GM23248 (cell line): ENCODE measurements at places on chromosomes 7 and 10. TPM values are rescaled to one million over a fixed set of nuclear protein-coding genes. Genes with fewer than 3 reads are reported as not detected.
A peak's percentile ranks its signal among the peaks of the same experiment; 100 is the strongest.

GRCh38 chr7:85021101-85021704 lies 165.7 kb downstream of the SEMA3D start:
- peak; percentile 55 for DNase-seq

- DNase-seq: peak; percentile 69
Measured at GRCh38 chr10:126147866-126148587, 240.2 kb downstream of the ADAM12 start.

- peak; percentile 36 for DNase-seq
Measured at GRCh38 chr7:105799677-105800076, 76.7 kb downstream of the ATXN7L1 start.

DNA sequence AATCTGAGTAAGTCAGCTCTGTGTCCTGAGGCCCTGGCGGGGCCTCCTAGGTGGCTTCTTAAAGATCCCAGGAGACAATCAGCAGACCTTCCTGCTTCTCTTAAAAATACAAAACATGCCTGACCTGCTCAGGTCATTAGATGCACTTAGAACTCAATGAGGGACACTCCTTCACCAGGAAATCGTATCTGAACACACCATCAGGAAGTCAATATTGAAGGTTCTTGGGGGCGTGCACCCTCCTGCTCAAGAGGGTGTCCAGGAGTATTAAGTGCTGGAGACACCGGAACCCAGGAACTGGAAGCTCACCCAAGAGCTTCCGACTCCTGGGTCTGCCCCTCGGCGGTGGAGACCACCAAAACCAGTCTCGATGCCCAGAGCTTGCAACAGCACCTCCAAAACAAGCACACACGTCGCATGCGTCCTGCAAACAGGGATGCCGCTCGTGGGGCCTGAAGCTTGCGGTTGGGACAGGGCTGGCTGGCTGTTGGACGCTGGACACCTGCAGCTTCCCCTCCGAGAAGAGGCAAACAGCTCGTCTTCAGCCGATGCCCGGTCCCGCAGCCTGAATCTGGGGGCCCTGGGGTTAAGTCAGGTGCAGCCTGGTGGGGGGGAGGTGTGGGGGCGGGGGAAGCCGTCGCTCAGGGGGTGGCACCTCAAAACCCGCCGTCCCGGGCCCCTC lies 803 bp downstream of the RAPGEF5 start:
- DNase-seq: peak; percentile 7

DNA sequence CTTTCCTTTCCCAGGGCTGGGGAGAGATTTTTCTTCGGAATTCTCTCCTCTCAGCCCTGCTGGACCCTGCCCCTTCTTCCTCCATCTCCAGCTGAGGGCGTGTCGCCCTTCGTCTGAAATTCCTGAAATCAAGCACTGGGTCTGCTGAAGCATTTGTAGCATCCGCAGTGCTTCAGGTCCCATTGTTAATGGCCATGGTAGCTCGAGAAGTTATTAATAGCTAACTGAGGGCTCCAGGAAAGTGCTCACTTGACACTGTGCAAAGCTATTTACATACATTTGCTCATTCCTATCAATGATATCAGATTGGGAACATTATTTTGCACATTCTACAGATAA lies 515 bp downstream of the FAM149B1 start:
- no peak for DNase-seq

DNA sequence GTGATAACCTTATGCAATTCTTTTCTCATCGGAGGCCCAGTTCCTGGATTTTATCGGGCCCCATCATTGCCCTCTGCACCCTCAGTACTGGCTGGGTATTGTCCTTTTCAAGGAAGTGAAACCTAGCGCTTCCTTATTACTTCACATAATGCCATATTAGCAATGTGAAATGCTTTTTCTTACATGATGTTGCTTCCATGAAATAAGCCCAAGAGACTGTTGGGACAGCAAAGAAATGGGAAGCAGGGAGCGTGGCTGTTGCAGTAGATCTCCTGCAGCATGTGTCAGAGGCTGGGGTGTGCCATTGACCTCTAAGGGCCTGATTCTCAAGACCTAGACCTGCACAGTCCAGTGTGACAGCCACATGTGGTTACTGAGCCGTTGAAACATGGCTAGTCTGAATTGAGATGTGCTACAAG lies 8.1 kb downstream of the CHN2 start:
- DNase-seq: no peak

DNA sequence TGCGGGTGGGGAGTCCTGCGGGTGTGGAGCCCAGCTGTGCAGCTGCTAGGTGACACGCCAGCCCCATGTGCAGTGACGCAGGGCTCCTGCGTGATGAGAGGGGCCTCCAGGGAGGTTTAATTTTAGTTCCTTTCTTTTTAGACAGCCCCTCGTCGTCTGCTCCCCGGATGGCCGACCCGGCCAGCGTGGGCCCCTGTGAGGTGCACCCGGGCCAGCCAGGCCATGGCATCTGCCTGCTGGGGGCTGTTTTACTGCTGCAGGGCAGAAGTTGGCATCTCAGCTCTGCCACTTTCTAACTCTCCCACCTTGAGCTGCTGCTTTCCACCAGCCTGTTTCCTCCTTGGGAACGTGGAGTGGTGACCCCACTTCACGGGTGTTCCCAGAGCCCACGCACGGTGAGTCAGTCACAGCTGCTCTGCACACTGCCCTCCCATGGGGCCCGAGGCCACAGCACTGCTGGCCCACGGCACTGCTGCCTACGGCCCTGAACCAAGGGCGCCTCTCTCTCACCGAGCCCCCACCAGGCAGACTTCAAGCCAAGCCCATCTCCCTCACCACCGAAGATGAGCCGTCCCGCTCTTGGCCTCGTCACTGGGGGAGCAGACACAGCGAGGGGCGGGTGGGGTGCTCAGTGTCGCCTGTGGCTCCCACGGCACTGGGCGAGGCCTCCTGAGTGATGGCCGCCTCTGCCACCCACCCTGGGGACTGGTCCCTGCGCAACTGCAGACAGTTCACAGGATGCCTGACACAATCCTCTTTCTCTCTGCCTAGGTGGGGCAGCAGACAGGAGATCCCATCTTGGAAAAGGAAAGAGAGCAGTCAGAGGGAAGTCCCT lies 21.3 kb downstream of the CYP2W1 start:
- DNase-seq: no peak

DNA sequence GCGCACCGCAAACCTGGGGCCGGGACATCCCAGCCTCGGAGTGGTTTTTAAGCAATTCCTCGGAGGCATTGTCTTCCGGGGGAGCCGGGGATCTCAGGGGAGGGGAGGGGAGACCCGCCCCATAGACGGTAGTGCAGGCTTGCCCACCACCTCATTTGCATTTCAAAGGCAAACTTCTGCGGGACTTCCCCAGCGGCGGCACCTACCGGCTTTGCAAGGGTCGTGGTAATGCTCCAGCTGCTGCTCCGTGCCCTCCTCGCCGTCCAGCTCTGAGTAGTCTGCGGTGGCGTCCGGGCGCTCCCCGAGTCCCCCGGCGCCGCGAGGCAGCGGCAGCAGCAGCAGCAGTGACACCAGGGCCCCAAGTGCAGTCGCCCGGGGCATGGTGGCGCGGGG lies 425 bp downstream of the TLL2 start:
- DNase-seq: no peak

- DNase-seq: no peak
Measured at GRCh38 chr7:133690740-133691139, 436.4 kb upstream of the LRGUK start.

DNA sequence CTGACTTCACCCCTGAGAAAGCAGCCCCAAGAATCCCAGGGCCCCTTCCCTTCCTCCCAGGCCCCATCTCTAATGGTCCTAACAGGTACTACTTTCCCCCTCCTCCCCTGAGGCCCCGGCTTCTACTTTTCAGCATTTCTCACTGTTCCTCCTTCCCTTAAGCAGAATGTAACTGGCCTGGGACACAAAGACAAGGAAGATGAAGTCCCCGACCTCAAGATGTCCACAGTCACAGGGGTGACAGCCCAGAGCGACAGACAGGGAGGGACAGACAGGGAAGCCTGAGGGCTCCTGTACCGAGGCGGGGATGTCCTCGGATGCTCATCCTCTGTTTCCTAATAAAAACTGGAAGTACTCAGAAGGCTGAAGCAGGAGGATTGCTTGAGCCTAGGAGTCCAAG lies 11.6 kb downstream of the AOC1 start:
- no peak for DNase-seq

Gene FBH1
- polyA plus RNA-seq: 66.4 and 71.4 TPM in 2 replicates

Gene TPK1
- polyA plus RNA-seq: 2.9 and 3.5 TPM in 2 replicates

Gene NET1
- polyA plus RNA-seq: 36.5 and 36.7 TPM in 2 replicates

Gene NKX2-3
- polyA plus RNA-seq: not detected in 2 replicates

Gene SPDYE16
- polyA plus RNA-seq: 0.10 and 0.53 TPM in 2 replicates
